ENCODE measurements at places on chromosomes 7 and 10.

GRCh38 chr10:51080311-51081006 lies 6.2 kb downstream of the PRKG1 start:
- H3K27me3 ChIP-seq: no peaks in the 10 kb centered on the region
- H3K36me3 ChIP-seq: no peaks in the 10 kb centered on the region
- DNase-seq: no peak
- H3K4me1 ChIP-seq: no peaks in the 10 kb centered on the region
- H3K4me3 ChIP-seq: no peak overlapping the region

DNA sequence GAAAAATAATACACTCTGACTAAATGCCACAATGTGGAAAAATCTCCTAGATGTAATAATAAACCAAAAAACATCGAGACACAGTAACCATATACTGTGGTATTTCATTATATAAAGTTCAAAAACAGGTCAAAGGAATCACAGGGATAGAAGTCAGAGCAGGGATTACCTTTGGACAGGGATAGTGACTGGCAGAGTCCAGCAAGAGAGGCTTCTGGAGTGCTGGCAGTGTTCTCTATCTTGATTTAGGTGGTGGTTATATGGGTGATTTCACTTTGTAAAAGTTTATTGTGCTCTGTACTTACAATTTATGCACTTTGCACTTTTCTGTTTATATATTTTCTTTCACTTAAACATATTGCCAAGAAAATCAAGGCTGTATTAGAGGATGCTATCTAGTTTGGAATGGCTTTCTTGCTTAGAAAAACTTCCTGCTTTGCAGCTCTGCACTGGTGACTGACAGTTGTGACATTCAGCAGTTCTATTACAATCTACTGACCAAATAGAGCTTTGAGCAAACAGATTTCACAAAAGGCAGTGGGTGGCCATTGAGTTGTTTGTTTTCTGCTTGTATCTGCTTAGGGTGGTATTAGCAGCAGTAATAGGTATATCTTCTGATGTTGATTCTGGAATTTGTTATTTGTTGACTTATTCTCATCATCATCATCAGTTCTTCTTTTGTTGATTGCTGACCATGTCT lies 263.6 kb upstream of the LRGUK start:
- DNase-seq: no peak
- H3K4me3 ChIP-seq: no peak overlapping the region
- H3K4me1 ChIP-seq: peaks cover 17% of the 10 kb centered on the region

- DNase-seq: no peak
- H3K4me1 ChIP-seq: peaks cover 22% of the 10 kb centered on the region
- no peak overlapping the region for H3K27ac ChIP-seq
- no peaks in the 10 kb centered on the region for H3K36me3 ChIP-seq
Observed at GRCh38 chr10:112960151-112960681, 10.2 kb downstream of the TCF7L2 start.

GRCh38 chr7:84697506-84697905 lies 489.4 kb downstream of the SEMA3D start:
- no peaks in the 10 kb centered on the region for H3K36me3 ChIP-seq
- no peak overlapping the region for H3K4me3 ChIP-seq

DNA sequence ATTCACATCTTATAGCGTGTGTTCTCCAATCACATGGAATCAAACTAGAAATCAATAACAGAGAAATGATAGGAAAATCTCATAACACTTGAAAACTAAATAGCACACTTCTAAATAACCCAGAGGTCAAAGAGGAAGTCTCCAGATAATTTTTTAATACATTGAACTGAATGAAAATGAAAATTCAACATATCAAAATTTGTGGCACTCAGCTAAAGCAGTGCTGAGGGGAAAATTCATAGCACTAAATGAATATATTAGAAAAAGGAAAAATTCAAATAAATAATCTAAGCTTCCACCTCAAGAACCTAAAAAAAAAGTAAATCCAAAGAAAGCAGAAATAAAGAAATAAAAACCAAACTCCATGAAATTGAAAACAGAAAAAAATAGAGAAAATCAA lies 17.3 kb downstream of the CALML3 start:
- H3K27ac ChIP-seq: no peak overlapping the region
- H3K4me3 ChIP-seq: no peak overlapping the region
- H3K36me3 ChIP-seq: no peaks in the 10 kb centered on the region
- no peaks in the 10 kb centered on the region for H3K27me3 ChIP-seq
- no peak for DNase-seq

DNA sequence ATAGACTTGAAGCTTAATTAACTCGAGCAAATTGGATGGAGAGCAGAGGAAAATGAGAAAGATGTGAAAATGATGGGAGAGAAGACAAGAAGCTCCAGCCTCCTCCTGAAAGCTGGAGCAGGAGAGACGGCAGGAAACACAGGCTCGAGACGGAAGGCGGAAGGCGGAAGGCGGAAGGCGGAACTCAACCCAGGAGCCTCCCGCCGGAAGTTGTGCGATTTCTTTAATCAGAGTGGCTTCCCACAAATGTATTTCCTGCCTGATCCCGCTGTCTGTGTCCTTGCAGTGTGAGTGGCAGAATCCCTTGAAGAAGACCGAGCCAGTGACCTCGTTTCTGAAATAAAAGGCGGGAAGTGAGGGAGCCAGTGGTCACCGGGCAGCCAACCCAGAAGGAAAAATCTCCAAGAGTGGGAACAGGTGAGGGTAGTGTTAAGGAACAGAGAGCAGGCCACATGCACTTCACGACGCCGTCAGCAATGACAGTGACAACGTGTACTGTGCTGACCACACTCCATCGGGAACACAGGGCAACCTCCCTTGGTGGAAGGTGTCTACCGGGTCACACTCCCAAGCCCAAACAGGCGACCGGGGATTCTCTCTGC lies 117.0 kb upstream of the RNF32 start:
- no peaks in the 10 kb centered on the region for H3K27me3 ChIP-seq
- H3K4me3 ChIP-seq: no peak overlapping the region
- DNase-seq: no peak
- H3K36me3 ChIP-seq: no peaks in the 10 kb centered on the region
- H3K4me1 ChIP-seq: peaks cover 13% of the 10 kb centered on the region

GRCh38 chr10:45552476-45552875 lies 120.1 kb downstream of the ZFAND4 start:
- H3K36me3 ChIP-seq: no peaks in the 10 kb centered on the region
- H3K27me3 ChIP-seq: no peaks in the 10 kb centered on the region
- H3K27ac ChIP-seq: no peak overlapping the region
- H3K4me1 ChIP-seq: no peaks in the 10 kb centered on the region

- no peaks in the 10 kb centered on the region for H3K4me1 ChIP-seq
- H3K27me3 ChIP-seq: no peaks in the 10 kb centered on the region
- DNase-seq: no peak
Observed at GRCh38 chr7:102426268-102427018, 6.9 kb upstream of the ORAI2 start.

GRCh38 chr10:381805-382204 lies 246.6 kb downstream of the ZMYND11 start:
- H3K36me3 ChIP-seq: no peaks in the 10 kb centered on the region
- DNase-seq: no peak
- no peak overlapping the region for H3K4me3 ChIP-seq
- H3K27me3 ChIP-seq: no peaks in the 10 kb centered on the region
- no peak overlapping the region for H3K27ac ChIP-seq

- H3K36me3 ChIP-seq: no peaks in the 10 kb centered on the region
- no peaks in the 10 kb centered on the region for H3K27me3 ChIP-seq
- DNase-seq: peak; percentile 36
- H3K4me1 ChIP-seq: no peaks in the 10 kb centered on the region
Observed at GRCh38 chr7:141436575-141437075, 114.6 kb upstream of the AGK start.

DNA sequence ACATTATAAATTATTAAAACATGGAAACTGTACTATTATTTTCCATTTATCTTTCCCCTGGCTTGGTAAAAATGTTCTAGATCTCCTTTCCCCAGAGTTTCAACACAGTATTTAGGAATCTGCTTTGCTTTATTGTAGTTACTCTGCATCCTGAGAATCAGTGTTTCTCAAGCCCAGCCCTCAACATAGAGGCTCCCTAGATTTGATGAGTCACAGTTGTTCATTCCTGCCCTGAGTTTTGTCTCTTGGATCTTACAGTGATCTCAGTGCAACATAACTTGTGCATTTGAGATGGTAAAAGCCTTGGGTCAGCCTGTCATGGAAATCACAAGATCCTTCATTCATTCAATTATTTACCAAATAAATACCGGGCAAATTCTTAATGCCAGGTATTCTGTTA lies 63.0 kb downstream of the VAX1 start:
- no peak overlapping the region for H3K27ac ChIP-seq
- no peaks in the 10 kb centered on the region for H3K4me1 ChIP-seq
- no peaks in the 10 kb centered on the region for H3K27me3 ChIP-seq
- no peak for DNase-seq
- H3K4me3 ChIP-seq: no peak overlapping the region

- no peaks in the 10 kb centered on the region for H3K36me3 ChIP-seq
- no peaks in the 10 kb centered on the region for H3K27me3 ChIP-seq
- peaks cover 10% of the 10 kb centered on the region for H3K4me1 ChIP-seq
- DNase-seq: peak; percentile 63
- peak within 1 kb of the TSS; percentile 43 for H3K4me3 ChIP-seq
- peak within 1 kb of the TSS; percentile 30 for H3K27ac ChIP-seq
Observed at GRCh38 chr7:88306590-88307048, at the start of gene STEAP4. TSS of gene STEAP4 (minus strand) at chr7:88306894. CDS start at chr7:88284269, 22,625 bp downstream.

- no peak overlapping the region for H3K27ac ChIP-seq
- H3K36me3 ChIP-seq: no peaks in the 10 kb centered on the region
- H3K27me3 ChIP-seq: no peaks in the 10 kb centered on the region
- no peaks in the 10 kb centered on the region for H3K4me1 ChIP-seq
Observed at GRCh38 chr10:95096143-95096542, 26.8 kb upstream of the CYP2C8 start.

DNA sequence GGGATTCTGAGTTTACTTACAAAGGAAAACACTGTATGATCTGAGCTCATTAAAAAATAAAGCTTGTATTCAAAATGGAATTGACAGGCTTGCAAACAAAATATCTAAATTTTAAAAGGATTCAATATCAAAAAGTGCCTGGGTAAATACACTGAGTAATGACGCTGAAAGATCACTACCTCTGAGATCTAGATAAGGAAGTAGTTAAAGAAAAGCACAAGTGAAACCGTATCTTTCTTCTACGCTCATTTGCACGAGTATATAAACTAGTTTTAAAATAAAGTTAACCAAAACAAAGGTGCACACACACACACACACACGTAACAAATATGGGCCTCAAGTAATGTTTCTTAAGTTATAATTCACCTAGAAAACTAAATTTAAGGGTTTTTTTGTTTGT lies 93.4 kb downstream of the SNX13 start:
- H3K27me3 ChIP-seq: no peaks in the 10 kb centered on the region
- no peaks in the 10 kb centered on the region for H3K36me3 ChIP-seq
- no peak overlapping the region for H3K27ac ChIP-seq
- no peak overlapping the region for H3K4me3 ChIP-seq

DNA sequence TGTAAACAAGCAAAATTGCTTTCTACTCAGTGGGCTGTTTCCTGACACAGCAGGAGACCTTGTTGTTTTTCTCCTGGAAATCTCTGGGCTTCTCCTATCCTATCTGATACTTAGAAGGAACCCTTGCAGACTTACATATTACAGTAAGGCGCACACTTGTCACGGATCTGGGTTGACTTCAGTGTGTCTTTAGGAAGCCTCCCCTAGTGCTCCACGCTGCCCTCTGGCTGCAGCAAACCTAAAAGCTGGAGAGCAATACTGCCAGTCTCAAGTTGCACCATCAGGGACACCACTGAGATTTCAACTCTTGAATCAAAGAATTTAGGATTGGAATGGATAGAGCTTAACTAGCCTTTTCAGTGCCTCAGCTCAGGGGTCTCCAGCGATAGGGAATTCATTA lies 495.3 kb downstream of the LRMDA start:
- H3K4me3 ChIP-seq: no peak overlapping the region
- no peaks in the 10 kb centered on the region for H3K4me1 ChIP-seq
- H3K27me3 ChIP-seq: no peaks in the 10 kb centered on the region
- no peak for DNase-seq
- no peak overlapping the region for H3K27ac ChIP-seq

- no peak overlapping the region for H3K27ac ChIP-seq
- no peaks in the 10 kb centered on the region for H3K36me3 ChIP-seq
- H3K27me3 ChIP-seq: no peaks in the 10 kb centered on the region
- no peak for DNase-seq
Observed at GRCh38 chr7:125099519-125099918, 169.9 kb upstream of the POT1 start.

DNA sequence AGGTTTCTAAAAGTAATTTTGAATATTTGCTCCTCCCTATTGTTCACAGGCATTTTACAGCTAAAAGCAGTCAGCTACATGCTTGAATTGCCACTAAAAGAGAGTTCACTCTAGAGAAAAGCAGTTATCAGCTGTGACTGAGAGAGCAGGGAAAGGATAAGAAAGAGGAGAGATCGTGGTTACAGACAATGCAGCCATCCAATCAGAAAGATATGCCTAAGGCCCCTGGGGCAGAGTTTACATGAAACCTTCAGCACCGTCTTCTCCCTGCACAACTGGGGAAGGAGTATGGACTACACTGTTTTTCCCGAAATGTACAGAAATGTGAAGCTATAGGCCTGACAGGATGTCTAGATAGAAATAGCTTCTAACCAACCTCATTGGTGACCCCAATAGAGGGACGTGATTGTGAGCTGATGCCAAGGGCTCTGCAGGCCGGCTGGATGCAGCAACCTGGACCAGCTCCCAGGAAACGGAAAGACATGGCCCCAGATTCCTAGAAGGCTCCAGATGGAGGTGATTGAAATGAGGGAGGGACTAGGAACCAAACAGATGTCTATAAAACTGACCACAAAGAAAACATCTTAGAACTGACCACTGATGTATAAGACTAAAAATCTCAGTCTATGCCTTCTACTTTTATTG lies 3.2 kb upstream of the VSTM4 start:
- H3K27me3 ChIP-seq: no peaks in the 10 kb centered on the region
- no peaks in the 10 kb centered on the region for H3K4me1 ChIP-seq
- H3K36me3 ChIP-seq: no peaks in the 10 kb centered on the region

DNA sequence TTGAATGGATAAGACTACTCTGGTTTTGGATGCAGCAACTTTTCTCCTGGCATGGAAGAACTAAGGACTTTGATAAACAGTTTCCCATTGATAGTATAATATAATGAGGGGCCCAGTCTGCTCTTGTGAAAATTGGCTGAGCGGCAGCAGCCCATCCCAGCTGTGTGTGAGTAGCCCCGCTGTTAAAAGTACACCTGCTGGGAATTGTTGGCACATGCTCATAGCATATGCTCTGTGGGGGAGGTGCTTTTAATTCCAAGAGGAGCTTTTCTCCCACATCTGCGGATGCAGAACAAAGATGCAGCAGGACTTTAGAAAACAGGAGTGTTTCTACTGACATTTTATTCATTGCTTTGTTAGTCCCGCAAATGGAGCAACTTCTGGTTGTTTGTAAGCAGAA lies 19.0 kb downstream of the SRI start:
- H3K4me1 ChIP-seq: no peaks in the 10 kb centered on the region
- no peak overlapping the region for H3K4me3 ChIP-seq
- H3K36me3 ChIP-seq: no peaks in the 10 kb centered on the region
- no peak overlapping the region for H3K27ac ChIP-seq
- H3K27me3 ChIP-seq: no peaks in the 10 kb centered on the region

All from pancreas (tissue), 10 donors.